Fibroblast of upper back skin (primary cell): ENCODE measurements at places on chromosomes 16 and 17.

DNA sequence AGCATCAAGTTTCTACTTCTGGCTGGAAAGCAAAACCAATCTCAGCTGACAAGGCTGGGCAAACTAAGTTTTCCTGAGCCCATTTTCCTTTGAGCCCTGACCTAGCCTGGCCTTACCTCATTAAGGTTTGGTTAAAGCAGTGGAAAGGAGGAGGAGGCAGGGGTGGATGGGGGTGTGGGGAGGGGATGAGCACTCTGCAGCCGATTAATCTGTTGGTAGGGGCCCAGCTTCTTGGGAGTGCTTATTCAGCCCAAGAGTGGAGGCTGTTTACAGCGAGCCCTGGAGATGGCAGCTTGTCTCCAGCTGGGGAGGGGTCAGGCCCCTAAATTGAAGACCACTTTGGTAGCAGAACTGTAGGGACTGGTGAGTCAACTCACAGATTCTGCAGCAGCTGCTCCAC is 12.0 kb downstream of the SMCR8 start:
- DNase-seq = no peak

DNA sequence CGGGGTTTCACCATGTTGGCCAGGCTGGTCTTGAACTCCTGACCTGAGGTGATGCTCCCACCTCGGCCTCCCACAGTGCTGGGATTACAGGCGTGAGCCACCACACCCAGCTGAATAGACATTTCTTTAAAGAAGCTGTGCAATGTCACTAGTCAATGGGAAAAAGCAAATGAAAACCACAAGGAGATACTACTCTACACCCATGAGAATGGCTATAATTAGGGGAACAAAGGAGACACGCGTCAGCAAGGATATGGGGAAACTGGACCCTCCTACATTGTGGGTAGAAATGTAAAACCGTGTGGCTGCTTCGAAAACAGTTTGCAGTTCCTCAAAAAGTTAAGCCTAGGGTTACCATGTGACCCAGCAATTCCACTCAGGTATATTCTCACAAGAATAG is 103.4 kb downstream of the VPS53 start:
- no peak for DNase-seq

DNA sequence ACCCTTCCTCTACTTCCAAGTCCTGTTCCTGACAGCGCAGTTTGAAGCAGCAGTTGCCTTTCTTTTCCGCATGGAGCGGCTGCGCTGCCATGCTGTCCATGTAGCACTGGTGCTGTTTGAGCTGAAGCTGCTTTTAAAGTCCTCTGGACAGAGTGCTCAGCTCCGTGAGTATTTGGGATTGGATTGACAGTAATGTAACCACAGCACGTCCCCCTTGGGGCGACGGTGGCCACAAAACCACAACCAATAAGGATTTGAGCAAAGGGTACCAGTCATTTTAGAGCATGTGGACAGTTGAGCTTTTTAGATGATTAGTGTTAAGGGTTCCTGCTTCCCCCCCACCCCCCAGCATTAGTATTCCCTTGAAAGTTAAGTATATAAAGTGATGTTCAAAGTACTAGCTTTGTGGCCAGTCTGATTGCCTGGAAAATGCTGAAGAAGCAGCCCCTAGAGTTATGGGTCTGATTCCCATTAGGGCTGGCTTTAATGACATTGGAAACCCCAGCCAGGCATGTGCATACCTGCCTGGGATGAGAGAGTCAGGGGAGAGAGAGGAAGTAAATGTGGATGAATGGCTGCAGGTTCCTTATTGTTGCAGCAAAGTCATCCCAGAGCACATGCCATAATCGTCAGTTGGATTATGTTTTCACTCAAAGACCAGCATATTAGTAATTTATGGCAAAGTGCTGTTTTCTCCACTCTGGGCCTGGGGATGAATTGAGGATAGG is 31.6 kb upstream of the SLC12A3 start:
- DNase-seq = peak; percentile 45

- DNase-seq = peak; percentile 55
Observed at GRCh38 chr16:74709441-74709877, 8.8 kb upstream of the MLKL start.

DNA sequence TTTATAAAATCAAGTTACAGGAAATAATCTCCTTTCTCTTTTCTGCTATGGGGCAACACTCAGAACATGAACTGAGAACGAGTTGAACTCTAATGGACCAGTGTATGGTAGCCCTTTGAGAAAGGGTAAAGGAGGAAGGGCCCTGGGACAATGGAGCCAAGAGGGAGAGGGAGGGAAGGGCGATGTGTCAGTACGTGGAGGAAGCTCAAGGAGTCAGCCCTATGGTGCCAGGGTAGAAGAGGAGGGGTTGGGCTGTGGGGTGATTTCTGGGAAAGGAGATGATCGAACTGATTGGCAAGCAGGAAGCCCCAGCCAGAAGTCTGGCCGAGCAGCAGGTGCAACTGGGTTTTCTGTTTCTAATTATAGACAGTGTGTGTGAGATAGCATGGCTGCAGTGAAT is 4.3 kb upstream of the WIPI1 start:
- DNase-seq = no peak

- DNase-seq = no peak
Observed at GRCh38 chr16:8951447-8952280, 12.0 kb downstream of the USP7 start.

DNA sequence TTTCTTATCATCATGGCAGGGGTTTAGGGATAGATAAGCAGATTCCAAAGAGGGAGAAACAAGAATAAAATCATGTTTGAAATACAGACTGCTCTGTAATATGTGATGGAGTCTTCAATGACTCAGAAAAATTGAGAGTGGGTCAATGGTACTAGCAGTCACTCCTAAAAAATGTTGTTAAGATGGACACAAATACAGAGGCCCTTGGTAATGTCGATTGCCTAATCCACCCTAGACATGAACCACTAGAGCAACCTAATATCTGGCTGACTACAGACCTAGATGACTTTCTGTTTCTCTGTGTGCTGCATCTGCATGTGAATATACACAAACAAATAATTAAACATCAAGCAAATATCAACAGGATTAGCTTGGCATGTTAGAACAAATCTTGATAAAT is 135.8 kb downstream of the CDH8 start:
- DNase-seq = peak; percentile 73

- DNase-seq = no peak
Observed at GRCh38 chr17:900336-900934, 79.1 kb downstream of the NXN start.

GRCh38 chr16:78815713-78816112 is 716.3 kb downstream of the WWOX start:
- DNase-seq = no peak

DNA sequence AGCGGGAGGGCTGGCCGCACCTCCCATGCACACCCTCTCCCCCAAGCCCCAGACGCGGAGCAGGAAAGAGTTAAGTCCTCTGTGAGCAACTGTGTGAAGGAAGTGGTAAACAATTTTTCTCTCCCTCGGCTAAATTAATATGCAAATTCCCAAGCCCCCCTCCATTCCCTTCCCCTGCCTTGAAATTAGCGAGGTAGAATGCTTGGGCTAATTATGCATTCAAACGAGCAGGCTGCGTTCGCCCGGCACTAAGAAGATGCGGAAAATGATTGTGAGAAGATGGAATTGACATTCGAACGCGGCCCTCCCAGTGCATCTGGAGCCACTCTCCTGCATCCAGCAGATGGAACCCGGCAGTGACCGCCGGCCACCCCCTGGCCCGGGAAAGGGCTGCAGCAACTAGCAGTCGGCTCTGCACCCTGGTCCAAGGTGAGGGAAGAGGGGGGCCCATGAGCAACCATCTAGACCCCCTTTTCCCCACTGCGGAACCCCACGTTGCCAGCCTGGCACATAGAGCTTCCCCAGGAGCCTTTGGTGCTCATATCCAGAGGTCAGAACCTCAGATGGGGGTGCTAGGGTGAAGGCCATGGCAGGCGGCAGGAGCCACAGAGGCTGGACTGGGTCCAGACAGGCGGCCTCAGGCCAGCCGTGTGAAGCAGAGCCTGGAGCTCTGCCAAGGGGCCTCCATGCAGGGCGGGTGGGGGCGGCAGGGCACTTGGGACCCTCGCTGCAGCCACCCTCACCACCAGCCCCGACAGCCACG is 49.1 kb upstream of the ACSF3 start:
- no peak for DNase-seq

GRCh38 chr16:6852643-6853225 is 479.9 kb upstream of the RBFOX1 start:
- no peak for DNase-seq

- no peak for DNase-seq
Observed at GRCh38 chr17:45908460-45908859, 14.1 kb downstream of the MAPT start.

DNA sequence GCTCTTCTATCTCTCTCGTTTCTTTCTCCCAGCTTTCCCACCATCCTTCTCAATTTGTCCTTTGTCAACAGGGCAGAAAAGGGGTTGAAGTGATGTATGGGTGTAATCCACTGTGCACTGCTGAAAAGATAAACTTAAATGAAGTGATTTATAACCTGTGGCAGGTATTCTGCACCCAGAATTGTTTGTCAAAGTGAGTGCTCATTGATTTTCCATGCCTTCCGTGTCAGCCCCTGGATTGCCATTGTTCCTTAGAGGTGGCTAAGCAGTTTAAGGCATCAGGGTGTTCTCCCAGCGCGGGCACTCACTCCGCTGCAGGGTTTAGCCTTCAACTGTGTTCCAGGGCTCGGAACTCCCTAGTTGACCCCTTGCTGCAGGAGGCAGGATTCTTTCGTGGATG is 82.9 kb downstream of the PITPNC1 start:
- no peak for DNase-seq

DNA sequence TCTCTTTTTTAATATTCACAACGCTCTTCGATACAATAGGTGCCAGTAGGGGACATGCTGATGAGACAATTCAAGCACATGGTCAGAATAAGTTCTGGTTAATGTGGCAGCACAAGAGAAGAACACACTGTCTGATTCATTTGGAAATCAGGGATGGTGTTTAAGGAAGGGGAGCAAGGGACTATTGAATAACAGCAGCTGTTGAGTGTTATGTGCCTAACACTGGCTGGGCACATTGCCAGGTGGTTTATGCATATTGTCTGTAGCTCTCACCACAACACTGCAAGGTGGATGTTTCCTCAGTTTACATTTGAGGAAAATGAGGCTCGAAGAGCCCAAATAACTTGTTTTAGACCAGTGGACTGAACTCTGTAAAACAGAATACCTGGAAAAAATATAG is 44.2 kb downstream of the LYRM9 start:
- no peak for DNase-seq

GRCh38 chr16:53846971-53847370 is 143.0 kb downstream of the FTO start:
- no peak for DNase-seq

GRCh38 chr16:11327277-11328171 is 17.7 kb upstream of the RMI2 start:
- DNase-seq = no peak

- no peak for DNase-seq
Observed at GRCh38 chr17:56835264-56835585, 1.3 kb downstream of the DGKE start.

- DNase-seq = no peak
Observed at GRCh38 chr17:76917829-76918228, 49.6 kb downstream of the MGAT5B start.

GRCh38 chr17:55023626-55024025 is 55.1 kb downstream of the STXBP4 start:
- no peak for DNase-seq

- no peak for DNase-seq
Observed at GRCh38 chr17:5762191-5762590, 177.9 kb upstream of the NLRP1 start.

- no peak for DNase-seq
Observed at GRCh38 chr17:74750327-74751069, 2.1 kb downstream of the NHERF1 start.

DNA sequence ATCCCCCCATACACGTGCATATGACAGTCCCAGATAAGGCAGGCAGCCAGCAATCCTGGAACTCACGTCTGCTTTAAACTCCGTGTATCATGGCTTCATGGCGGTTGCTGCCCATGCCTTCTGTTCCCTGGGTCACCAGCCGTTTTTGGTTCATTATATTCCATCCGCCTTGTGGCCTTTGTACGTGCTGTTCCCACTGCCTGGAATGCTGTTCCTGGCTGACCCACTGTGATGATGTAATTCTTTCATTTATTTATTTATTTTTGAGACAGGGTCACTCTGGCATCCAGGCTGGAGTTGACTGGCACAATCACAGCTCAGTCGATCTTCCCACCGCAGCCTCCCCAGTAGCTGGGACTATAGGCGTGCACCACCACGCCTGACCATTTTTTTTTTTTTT is 136.7 kb upstream of the GSE1 start:
- DNase-seq = no peak

GRCh38 chr16:13379266-13379665 is 477.9 kb downstream of the SHISA9 start:
- no peak for DNase-seq

DNA sequence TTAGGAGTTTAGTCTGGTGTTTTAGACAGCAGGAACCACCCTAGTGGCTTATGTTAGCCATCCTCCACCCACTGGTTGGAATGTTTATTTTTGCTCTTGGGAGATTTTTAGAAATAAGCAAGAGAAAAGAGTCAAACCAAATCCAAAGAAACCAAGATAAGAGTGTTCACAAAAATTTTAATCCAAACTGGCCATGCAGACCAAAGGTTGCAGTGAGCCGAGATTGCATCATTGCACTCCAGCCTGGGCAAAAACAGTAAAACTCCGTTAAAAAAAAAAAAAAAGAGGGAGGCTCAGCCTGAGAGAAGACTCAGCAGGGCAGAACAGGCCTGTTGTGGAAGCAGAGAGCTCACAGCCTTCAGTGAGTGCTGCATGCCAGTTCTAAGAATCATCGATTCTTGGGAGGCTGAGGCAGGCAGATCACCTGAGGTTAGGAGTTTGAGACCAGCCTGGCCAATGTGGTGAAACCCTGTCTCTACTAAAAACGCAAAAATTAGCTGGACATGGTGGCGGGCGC is 12.2 kb upstream of the C16orf54 start:
- DNase-seq = peak; percentile 53

DNA sequence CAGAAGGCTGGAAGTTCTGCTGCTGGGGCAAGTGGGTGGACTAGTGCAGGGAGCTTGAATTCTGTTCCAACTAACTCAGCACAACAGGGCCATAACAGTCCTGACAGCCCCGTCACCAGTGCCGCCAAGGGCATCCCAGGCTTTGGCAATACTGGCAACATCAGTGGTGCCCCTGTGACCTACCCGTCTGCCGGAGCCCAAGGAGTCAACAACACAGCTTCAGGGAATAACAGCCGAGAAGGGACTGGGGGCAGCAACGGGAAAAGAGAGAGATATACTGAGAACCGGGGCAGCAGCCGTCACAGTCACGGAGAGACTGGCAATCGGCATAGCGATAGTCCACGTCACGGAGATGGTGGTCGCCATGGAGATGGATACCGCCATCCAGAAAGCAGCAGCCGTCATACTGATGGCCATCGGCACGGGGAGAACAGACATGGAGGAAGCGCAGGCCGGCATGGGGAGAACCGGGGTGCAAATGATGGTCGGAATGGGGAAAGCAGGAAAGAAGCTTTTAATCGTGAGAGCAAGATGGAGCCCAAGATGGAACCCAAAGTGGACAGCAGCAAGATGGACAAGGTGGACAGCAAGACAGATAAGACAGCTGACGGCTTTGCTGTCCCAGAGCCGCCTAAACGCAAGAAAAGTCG is 9.4 kb upstream of the PSMC5 start:
- DNase-seq = no peak
